ENCODE measurements at places on chromosomes 4 and X.
A peak's percentile ranks its signal among the peaks of the same experiment; 100 is the strongest.

DNA sequence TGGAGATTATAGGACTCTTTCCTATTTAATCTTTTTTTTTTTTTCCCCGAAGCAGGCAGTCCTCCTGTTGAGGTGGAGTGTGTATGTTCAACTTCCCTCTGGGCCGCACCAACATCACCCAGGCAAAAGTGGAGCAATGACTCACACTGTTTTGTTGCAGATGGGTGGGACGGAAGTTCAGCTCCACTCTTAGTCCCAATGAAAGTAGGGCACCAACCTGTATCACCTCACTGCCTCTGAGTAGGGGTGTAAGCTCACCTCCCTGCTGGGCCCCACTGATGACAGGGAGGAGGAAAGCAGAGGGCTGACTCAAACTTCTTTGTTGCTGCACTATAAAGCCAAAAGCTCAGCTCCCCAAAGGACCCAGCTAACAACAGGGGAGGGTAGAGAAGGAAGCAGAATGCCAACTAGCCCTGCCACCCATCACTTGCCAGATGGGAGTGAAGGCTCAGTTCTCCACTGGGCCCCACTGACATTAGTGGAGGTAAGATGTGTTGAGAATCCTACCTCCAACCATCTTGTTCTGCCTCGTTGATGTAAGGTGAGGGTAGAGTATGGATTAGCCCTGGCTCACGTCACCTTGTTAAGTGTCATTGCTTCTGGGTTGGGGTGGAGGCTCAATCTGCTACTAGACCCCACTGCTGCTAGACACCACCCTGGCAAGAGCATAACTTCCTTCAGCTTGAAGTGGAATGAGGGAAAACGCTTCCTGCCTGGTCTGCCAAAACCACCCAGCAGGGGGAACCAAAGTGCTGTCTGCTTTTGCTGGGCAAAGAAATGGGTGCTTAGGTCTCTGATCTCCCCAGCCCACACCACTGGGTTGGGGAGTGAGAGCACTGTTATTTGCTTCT lies 14.1 kb downstream of the RPS6KA3 start:
- no peak for DNase-seq

DNA sequence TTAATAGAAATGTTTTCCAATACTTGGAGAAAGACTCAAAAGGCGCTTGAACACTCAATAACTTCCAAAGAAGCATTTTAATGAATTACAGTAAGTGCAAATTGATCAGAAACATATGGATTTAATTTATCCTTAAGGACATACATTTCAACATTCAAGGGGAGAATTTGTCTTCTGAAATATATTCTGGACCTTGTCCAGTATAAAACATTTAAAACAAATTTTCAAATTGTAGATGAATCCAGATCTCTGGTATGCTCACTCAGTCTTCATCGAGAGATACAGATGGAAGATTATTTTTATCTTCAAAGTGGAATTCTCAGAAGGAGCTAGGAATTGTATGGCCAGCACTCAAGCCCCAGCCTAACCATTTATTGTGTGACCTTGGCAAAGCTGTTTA lies 310.4 kb downstream of the ZNF674 start:
- DNase-seq, result no peak

GRCh38 chr4:24174602-24175001 lies 284.8 kb upstream of the PPARGC1A start:
- peak; percentile 42 for DNase-seq

DNA sequence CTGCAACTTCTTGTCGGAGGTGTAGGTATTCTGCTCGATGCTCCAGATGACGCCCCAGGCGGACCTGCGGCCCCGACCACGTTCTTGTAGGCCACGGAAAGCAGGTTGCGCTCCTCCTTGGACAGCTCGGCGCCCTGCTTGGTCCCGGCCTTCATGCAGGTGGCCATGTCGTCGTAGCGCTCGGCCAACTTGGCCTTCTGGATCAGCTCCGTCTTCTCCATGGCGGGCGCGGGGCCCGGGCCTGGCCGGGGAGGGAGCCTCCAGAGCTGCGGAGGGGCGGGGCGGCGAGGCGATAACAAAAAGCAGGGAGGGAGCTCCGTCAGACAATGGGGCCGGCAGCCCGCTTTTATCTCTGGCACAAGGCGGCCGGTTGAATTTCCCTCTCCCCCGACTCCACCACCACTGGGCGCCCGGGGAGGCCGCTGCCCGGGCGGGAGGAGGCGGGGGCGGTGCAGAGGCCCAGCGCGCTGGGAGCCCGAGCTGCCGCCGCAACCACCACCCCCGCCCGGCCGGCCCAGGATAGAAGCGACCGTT lies 28.3 kb upstream of the DRP2 start:
- DNase-seq, result peak; percentile 28

DNA sequence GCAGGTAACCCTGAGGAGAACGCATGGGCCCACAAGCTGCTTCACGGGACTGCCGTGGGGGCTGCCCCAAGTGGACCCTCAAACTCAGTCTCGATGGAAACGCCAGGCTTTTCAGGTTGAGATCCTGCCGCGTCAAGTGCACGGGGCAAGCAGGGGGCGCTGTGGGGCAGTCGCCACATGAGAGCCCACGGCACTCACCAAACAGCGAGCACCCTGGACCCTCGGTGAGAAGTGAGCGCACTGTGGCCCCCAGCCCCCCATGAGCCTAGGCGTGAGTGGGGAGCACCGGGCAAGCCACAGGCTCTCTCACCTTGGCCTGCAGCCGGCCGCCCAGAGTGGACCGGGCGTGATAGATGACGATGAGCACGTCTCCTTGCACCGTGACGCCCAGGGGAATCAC lies 50.9 kb upstream of the CPLX1 start:
- DNase-seq, result no peak

DNA sequence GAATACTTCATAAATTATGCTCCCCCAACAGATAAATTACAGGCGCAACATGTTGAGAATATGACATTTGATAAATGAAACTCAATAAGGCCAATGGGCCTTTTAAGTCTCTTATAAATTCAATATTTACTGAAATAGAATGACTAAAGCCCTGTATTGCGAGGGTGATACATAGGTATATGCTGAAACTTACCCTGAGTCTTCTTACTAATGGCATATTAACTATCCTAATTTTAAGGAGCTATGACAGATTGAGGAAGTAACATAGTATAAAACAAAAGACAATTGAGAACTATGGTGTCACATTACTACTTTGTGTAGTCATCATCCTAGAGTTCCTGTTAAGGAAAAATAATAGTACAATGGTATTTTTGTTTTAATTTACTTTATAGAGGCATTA lies 440.7 kb downstream of the IL15 start:
- no peak for DNase-seq

- DNase-seq, result no peak
These were observed 287.4 kb downstream of the SMARCA1 start for GRCh38 chrX:129235903-129236302.

DNA sequence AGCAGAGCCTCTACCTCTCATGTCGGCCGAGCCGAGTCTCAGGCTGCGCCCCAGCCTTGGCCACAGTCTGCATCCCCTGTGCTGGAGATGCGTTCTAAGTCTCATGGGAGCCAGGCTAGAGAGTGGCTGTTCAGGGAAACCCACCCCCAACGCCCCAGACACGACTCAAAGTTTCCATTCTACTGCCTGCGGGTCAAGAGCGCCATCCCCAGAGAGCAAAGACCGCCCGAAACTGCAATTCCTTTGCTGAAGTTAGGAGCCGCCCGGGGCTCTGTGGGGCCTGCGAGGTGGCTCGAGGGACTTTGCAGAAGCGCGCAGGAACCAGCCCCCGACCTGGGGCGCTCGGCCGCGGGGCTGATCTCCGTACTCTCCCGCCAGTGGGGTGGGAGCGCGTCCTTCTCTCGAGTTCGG lies 10.0 kb upstream of the ELF4 start:
- DNase-seq, result peak; percentile 47

DNA sequence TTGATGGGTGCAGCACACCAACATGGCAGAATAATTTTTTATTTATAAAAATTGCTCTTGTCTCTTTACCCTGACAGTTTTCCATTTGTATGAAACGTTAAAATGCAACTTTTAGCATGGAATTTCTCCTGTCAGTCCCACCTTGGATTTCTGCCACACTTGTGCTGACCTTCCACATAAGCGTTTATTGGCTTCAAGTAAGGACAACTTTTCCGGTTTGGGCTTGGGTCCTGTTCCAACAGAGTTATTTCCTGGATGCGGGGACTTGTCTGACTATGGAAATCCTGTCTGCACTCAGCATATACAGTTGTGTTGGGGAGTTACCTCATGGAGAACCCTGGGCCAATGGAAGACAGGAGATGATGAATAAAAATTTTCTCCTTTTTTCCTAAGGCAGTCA lies 294.7 kb downstream of the NAF1 start:
- DNase-seq, result peak; percentile 44

- DNase-seq, result no peak
These were observed 102.9 kb downstream of the TEX13A start for GRCh38 chrX:105117621-105118020.

- no peak for DNase-seq
These were observed 116.0 kb upstream of the RPS6KA3 start for GRCh38 chrX:20382518-20383297.

DNA sequence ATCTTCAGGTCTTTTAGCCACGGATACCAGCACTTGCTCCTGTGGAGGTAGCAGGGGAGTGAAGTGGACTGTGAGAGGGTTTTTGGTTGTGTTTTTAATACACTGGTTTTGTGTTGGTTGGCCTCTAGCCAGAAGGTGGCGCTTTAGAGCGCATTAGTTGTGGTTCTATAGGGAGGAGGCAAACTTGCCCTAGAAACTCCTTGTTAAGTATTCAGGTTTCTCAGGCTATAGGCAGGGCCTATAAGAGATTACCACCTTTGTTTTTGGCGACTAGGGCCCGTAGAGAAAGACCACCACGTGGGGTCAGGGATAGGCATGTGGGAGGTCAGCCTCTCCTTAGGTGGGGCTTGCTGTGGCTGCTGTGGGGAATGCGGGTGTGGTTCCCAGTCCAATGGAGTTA lies 221.6 kb upstream of the SPANXN4 start:
- DNase-seq, result no peak

GRCh38 chr4:152290366-152290921 lies 245.4 kb downstream of the FBXW7 start:
- no peak for DNase-seq

DNA sequence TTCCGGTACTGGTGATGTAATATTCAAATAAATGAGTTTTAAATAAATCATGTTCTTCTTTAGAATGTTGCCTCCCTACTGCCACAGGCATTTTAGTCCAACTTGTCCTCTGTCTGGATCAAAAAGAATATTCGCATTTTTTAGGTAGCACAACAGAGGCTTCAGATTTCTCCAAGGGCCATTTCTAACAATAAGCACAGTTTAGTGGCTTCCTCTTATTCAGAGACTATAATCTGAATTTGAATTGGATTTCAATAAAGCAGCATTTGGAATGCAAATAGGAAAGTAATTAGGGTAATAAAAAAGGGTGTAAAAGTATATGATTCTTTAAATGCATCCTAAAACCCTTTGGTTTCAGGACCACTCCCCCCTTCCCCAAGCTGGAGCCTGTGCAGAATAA lies 167.9 kb upstream of the GLRA2 start:
- DNase-seq, result no peak

DNA sequence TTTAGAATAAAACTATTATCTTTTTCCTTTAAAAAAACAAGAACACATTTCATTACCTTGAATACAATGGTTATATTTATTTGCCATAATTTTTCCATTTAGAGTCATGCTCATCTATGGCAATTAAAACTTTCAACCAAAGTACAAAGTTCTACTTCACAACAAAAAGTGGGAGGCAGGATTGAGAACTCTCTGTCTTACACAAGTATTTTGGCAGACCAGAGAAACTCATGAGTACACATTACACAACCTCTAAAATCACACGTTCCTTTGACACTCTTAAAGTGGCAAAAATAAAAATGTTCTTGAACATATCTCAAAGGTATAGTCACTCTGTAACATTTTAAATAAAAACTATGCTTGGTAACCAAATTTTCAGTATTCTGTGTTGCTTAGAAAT lies 213.4 kb downstream of the IL15 start:
- DNase-seq, result no peak

DNA sequence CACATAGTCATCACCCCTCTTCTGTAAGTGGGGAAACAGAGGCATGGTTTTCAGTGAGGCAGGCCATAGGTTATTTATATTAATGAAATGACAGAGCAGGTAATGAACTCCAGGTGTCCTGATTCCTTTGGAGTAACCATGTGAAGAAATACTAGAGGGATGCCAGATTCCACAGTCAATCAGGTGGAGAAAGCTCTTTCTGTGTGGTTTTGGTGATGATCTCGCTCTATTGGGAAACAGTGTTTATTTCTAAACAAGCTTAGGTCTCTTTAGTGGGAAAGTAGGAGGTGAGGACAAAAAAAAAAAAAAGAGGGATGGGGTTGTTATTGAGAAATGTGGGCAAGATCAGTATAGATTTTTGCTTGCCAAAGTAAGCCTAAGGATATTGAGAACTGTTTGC lies 12.2 kb downstream of the DOCK11 start:
- DNase-seq, result no peak

- DNase-seq, result no peak
These were observed 29.7 kb upstream of the HPSE start for GRCh38 chr4:83364312-83364711.

GRCh38 chr4:42914937-42915336 lies 22.4 kb downstream of the GRXCR1 start:
- DNase-seq, result no peak

GRCh38 chrX:11728556-11728955 lies 29.5 kb upstream of the MSL3 start:
- no peak for DNase-seq

DNA sequence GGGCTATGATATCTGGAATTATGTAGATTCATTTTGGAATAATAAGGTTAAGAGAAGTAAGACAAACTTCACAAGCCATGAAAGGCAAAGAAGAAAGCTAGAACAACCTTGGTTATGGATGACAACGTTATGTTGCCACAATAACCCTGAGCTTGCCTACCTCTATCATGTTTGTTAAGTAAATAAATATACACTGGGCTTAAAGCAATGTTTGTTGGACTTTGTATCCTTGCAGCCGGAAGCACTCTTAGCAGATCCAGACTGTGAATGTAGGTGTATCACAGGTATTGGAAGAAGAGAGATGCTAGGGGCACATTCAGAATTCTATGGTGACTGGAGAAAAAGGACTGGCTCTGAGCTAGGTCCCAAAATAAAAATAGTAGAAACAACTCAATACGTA lies 214.4 kb downstream of the HS3ST1 start:
- no peak for DNase-seq

- DNase-seq, result peak; percentile 90
These were observed 89.7 kb downstream of the TMEM131L start for GRCh38 chr4:153555730-153556434.
